Fibroblast of skin of scalp (primary cell): ENCODE measurements at places on chromosomes 3 and 15.
A peak's percentile ranks its signal among the peaks of the same experiment; 100 is the strongest.

DNA sequence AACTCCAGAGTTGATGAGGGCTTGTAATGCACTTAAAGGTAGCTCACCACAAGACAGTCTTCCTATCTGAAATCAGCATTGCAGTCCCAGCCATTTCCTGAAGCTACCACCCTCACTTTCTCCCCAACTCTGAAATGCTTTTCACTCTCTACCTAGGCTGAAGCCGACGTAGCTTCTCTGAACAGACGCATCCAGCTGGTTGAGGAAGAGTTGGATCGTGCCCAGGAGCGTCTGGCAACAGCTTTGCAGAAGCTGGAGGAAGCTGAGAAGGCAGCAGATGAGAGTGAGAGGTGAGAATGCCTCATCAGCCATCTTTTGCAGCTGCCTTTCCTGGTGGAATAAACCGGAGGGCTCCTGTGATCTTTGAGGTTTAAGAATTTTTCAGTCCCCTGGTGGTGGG, 14.3 kb downstream of the TPM1 start:
- DNase-seq = peak; percentile 38

DNA sequence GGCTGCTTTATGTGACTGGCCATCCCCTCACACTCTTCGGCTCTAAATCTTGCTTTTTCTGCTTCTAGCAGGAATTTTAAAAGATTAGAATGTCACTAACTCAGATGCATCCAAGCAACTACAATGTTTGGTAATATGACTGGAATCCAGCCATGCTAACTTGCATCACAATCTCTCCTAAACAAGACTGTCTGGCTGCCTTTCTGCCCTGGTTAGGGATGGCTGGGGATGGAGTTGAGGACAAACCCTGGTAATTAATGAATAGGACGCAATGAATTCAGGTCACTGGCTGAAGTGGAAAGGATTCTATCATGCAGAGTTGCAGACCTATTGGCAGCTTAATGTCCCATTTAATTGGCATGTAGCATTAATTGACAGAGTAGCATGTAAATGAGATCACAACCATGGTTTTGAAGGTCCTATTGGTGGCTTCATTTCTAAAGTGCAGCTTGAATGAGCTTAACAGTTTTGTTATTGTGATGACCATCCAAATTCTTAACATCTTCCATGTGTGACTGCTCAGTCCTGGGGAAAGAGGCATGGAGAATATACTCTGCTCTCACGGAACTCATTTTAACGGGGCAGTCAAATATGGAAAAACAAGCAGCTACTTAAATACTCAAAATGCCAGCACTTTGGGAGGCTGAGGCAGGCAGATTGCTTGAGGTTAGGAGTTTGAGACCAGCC, 21.7 kb downstream of the NMNAT3 start:
- DNase-seq = no peak

GRCh38 chr15:56816781-56817180, 83.5 kb upstream of the ZNF280D start:
- DNase-seq = no peak

- no peak for DNase-seq
Observed at GRCh38 chr3:186362988-186363387, 954 bp upstream of the DGKG start.

DNA sequence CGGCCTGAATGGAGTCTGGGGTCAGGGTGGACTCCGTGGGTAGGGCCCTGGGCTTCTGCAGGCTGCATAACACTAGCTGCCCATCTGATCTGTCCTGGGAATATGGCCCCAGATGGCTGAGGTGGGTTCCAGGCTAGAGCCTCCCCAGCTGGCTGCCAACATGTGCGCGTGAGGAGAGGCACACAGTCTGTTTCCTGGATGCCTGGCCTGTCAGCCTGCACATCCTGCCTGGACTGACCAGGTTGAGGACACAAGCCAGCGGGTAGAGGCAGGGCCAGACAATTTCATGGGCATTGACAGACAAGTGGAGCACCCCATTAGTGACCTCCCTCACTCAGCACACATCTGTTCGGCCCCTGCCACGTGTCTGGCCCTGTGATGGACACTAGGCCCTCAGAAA, 29.8 kb upstream of the RPL29 start:
- DNase-seq = peak; percentile 34

- DNase-seq = no peak
Observed at GRCh38 chr3:52250122-52250521, 4.6 kb downstream of the PPM1M start.

DNA sequence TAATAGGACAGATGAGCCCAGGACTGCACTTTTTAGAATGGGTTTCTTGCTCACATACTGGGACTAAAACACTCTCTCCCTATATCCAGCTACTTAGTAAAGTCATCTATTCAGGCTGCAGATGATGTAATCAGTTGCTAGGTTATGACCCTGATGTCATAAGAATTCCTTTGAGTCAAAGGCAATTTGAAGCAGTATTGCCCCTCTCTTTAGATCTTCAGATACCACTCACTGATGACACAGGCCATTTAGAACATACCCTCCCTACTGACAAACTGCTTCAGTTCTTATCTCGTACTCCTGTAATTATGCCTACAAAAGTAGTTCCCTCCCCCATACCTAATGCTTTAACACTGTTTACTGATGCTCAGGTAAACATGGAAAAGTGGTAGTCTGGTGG, 450.1 kb upstream of the RASGRP1 start:
- DNase-seq = no peak

GRCh38 chr3:127406309-127407025, 118.6 kb upstream of the PRR20G start:
- peak; percentile 3 for DNase-seq

- DNase-seq = no peak
Observed at GRCh38 chr3:187925326-187925725, 180.1 kb upstream of the BCL6 start.

GRCh38 chr3:32901005-32901932, 50.2 kb upstream of the CCR4 start:
- DNase-seq = no peak

DNA sequence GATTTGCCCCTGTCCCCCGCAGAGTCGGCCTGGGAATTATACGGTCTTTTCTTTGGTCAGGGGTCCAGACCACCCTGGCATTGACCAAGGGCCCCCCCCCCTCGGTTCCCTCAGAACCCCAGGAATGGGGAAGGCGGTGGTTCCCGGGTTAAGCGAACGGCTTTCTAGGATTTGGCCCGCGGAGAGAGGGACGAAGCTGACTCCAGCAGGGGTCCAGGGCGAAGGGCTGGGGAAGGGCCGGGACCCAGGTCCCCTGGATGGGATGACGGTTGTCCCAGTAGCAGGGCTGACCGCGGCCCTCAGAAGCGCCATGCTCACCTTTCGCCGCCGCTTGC, 274 bp downstream of the RRP9 start:
- DNase-seq = no peak

DNA sequence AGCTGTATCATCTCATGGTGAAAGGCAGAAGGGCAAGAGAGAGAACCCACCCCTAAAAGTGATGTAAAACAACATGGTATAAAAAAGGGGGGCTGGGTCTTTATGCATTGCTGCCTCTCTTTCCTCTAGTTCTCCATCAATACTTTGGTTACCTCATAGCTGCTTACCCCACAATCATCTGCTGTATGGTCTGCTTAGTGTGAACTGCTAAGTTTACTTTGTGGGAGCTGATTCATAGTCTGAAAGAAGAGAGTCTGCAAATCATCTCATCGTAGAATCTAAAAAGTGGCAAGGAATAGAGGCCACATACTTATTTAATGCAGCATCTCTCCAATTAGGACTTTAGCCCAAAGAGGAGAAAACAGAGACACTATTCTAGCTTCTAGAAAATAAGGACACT, 546.8 kb downstream of the GBE1 start:
- peak; percentile 40 for DNase-seq

- DNase-seq = no peak
Observed at GRCh38 chr15:90046911-90047392, 45.8 kb downstream of the ZNF710 start.

DNA sequence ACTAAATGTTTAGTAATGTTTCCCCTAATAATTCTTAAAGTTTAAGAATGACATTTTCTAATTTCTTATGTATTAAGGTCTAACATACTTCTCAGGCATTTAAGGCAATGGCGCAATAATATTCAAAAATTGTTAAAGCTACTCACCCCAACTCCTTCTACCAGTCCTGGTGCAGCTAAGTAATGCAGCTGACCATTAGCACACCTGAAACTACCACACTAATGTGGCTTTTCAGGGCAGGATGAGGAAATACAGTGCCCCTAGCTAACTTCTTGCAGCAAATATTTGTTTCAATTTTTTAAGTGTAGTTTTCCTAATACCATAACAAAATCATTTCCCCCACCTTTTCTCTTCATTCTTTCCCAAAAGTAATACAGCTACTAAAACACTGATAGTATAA, 827.7 kb downstream of the FHIT start:
- no peak for DNase-seq

GRCh38 chr3:29478611-29479010, 197.7 kb downstream of the RBMS3 start:
- DNase-seq = peak; percentile 78

DNA sequence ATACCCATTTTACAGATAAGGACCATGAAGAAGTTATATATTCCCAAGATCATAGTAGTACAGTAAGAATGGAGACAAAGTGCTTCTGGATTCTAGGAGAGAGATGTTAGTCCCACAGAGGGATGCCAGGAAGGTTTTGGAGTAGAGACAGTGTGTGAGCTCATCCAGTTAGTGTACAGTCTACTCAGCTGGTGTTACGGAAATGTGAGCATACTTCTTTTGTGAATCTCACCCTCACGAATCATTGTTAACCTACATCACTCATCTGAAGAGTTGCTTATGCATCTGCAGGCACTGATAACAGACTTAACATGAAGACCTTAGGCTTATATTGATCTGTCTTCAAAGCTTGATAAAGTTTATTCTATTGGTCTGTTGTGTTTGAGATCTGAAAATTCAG, 106.6 kb upstream of the PTPRG start:
- DNase-seq = peak; percentile 20

DNA sequence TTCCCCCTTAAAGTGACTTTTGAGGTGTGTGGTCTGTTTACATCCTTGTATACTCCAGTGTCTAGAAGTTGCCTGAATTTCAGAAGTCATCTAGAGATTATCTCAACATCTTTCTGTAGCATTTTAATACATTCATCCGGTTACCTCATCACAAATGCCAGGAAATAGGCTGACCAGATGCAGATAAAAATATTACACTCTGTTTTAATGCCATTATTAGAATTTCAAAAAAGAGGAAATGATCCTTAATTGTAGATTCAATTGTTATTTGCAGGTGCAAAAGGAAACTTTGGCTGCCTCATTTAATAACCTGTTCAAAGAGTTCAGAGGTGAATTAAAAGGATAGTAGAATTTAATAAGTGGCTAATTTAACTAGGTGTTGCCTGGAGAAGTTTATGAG, 290.9 kb downstream of the C3orf38 start:
- DNase-seq = no peak
